ENCODE measurements at places on chromosomes 5 and 9. TPM values are rescaled to one million over a fixed set of nuclear protein-coding genes. Genes with fewer than 3 reads are reported as not detected.

AK8 gene
- 0.32 TPM for total RNA-seq

ELP1 gene
- total RNA-seq, result 22.0 TPM

MACIR gene
- 1.7 TPM for total RNA-seq

PAEP gene
- not detected for total RNA-seq

PCDHB2 gene
- total RNA-seq, result 0.13 TPM

MYMK gene
- total RNA-seq, result not detected
